ENCODE measurements at places on chromosomes 12 and 14. TPM values are rescaled to one million over a fixed set of nuclear protein-coding genes. Genes with fewer than 3 reads are reported as not detected.

Gene CCDC196
- total RNA-seq = not detected

- no peak for DNase-seq
Observed at GRCh38 chr14:60166142-60166541, 944 bp upstream of the DHRS7 start.

Gene KLRC3
- not detected for total RNA-seq

DNA sequence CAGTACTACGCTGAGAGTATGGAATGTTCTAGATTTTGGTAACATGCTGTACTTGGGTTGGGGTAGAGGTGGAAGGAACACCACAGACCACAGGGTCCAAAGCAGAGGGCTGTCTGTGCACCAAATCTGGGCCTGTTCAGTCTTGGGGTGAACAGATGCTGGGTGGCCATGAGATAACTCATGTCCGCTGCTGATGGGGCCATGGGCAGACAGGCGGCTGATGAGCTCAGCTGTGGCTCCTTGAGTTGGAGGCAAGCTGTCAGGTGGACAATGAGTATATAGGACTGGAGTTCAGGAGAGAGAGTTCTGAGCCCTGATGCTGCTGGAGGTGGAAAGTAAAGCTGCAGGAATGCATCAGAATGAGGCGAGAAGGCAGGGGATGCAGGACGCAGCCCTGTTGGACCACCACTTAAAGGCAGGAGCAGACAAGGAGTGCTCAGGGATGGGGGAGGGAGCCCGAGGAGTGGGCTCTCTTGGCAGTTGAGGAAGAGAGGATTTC is 6.2 kb downstream of the SMIM41 start:
- DNase-seq = peak; percentile 28

DNA sequence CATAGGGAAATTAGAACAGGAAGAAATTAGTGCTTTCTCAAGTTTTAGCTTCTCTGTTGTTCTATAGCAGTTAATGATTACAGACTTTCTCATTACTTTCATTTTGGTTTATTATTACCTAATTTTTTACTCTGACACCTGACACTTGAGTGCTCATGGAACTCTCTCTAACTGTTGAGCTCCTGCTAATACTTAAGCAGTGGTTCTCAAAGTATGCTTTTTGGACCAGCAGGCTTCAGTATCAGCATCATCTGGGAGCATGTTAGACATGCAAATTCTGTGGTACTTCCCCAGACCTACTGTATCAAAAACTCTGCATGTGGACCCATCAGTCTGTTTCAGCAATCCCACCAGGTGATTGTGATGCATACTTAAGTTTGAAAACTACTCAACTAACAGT is 235.3 kb downstream of the CCDC91 start:
- DNase-seq = no peak

DNA sequence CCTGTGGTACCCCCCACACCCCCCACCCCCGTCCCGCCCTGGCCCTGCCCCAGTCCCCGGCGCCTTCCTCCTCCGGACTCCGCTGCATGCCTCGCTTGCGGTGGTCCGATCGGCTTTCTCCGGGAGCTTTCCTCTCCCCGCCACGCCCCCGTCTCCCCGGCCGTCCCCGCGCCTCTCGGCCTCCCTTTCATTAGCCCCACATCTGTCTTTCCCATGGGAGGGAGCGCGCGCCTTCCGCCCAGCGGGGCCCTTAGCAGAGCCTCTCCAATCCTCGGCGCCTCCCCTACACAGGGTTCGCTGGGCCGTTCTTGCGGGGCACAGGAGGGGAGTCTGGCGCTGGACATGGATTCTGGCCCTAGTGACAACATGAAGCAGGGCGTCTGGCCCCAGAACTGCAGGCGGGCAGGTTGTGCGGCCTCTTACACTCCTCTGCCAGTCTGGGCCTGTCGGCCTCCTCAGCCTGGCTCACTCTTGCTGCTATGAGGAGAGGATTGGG is 1.5 kb upstream of the EFS start:
- DNase-seq = no peak

DNA sequence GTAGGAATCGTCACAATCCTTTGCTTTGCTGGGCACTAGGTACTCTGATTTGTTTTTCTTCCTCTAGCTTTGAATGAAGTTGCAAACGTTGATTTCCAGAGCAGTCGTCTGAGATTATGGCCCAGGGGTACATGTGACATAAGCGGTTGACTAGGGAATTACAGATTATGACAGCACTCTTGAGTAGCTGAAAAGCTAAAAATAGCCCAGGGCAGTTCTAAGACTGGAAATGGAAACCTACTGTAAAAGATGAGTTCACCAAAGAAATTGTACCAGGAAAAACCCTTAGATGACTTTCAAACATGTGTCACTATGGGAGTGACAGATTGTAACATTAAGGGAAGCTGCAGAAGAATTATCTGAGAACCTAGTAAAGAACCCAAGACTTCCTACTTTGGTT is 108.5 kb downstream of the ANO6 start:
- no peak for DNase-seq

GRCh38 chr14:65369560-65369959 is 43.0 kb upstream of the FUT8 start:
- no peak for DNase-seq

- no peak for DNase-seq
Observed at GRCh38 chr12:78096909-78097597, 266.4 kb downstream of the NAV3 start.

GRCh38 chr12:107431942-107432341 is 253.7 kb upstream of the PWP1 start:
- no peak for DNase-seq

DNA sequence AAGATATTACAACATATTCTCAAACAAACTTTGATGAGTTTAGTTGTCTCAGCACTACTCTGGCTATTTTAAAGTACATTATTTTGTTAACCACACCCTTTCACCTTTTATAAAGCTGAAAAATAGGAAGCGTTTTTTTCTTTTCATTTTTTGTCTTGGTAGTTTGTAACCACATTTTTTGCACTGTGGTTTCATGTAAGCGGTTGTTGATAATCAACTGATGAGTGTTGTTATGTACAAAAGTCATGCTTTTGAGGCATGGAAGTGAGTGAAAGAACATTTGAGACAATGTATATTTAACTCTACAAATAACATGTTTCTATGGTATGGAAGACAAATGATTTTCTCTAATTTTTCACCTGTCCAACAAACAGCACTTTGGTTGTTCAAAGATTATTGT is 52.1 kb upstream of the ATP2B1 start:
- no peak for DNase-seq

DNA sequence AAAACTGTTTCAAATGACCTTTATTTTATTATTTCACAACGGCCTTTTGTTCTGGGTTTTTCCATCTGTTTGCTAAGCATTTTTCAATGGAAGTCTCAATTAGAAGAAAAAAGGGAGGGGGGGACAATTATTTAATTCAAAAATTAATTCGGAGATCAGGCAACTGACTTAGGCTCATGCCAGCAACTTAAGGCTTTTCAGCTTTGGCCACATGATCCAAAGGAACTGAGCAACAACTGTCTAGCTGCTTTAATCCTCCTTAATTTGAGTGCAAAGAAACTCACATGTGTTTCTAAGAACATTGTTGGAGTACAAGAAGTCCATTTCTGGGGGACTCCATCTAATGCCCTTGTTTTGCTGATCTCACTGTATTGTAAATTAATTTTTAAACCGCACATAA is 188.0 kb downstream of the EXOC5 start:
- DNase-seq = no peak

Gene AKT1
- 152 TPM for total RNA-seq

- no peak for DNase-seq
Observed at GRCh38 chr14:60575008-60575407, 66.1 kb downstream of the SIX6 start.

- no peak for DNase-seq
Observed at GRCh38 chr14:32190673-32191072, 11.2 kb upstream of the RNU6-7 start.

Gene SPIC
- not detected for total RNA-seq

DNA sequence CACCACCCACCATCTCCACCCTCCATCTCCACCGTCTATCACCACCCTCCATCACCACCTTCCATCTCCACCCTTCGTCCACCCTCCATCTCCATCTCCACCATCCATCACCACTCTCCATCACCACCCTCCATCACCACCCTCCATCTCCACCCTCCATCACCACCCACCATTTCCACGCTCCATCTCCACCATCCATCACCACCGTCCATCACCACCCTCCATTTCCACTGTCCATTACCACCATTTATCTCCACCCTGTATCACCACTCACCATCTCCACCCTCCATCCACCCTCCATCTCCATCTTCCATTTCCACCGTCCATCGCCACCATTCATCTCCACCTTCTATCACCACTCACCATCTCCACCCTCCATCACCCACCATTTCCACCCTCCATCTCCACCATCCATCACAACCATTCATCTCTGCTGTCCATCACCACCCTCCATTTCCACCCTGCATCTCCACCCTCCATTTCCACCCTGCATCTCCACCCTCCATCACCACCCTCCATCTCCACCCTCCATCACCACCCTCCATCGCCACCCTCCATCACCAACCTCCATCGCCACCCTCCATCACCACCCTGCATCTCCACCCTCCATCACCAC is 6.1 kb upstream of the CEP170B start:
- DNase-seq = no peak

DNA sequence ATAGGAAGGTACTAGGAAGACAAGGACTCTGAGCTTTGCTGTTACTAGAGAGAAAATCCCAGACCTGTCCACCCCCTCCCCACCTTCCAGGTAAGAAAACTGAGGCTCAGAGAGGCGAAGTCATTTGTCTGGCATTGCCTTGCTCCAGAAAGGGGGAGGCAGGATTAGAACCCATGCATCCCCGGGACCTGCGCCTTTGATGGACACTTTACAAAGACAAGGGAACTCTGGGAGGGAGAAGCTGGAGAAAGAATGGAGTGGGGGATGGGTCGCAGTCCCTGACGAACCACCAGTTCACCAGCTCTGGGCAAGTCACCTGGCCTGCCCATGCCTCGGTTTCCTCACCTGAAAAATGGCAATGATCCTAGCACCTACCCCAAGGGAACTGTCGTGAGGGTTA is 10.8 kb downstream of the TRPV4 start:
- DNase-seq = no peak

Gene NCKAP5L
- total RNA-seq = 22.3 TPM

DNA sequence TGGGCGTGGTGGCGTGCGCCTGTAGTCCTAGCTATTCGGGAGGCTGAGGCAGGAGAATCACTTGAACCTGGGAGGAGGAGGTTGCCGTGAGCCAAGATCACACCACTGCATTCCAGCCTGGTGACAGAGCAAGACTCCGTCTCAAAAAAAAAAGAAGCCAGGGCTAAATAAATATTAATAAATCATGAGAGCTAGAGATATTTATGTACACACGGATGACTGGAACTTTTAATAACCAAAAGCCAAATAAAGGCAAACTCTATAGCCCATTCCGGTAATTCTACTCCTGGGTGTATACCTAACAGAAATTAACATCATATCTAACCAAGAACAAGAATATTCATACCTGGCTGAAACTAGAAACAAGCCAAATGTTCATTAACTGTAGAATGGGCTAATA is 7.7 kb upstream of the TRAFD1 start:
- no peak for DNase-seq

DNA sequence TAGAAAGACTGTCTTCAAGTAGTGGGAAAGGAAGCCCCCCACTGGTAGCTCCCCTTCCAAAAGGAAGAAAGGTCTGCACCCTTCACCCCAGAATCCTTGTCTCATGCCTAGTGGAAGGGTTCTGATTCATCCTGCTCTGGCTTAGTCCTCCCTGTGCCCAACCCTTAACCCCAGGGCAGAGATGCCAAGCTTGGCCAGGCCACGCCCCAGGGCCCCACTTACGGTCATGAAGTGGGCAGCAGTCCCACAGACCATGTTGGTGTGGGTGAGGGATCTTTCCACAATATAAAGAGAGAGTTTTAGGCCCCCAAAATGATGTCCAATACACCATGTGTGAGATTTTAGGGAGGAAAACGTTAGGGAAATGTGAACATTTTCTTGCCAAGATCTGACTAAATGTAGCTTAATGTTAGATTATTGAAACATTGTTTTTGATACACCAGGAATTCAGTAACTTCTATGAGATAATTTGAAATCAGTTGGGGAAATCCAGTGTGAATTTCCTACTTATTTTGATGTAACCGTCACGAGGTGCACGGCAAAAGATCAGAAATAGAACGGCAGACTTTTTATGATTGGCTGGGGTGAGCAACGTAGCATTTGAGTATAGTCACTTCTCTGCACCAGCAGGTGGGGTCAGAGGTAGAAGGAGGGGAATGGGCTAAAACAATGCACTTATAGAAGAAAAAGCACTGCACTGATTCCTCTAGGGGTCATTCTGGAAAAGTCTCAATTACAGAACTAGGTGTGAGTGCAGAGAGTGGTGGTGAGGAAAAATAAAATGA is 8.2 kb upstream of the SSPN start:
- peak; percentile 24 for DNase-seq

DNA sequence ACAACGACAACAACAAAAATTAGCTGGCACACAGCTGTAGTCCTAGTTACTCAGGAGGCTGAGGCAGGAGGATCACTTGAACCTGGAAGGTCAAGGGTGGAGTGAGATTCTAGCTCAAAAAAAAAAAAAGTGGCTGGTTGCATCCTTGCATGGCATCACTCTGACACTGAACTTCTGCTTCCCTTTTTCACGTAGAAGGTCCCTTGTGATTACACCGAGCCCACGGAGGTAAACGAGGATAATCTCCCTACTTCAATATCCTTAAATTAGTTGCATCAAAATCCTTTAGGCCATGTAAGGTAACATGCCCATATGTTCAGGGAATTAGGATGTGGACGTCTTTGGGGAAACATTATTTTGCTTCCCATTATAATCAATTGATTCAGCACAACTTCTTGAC is 4.0 kb upstream of the PPP4R4 start:
- DNase-seq = no peak

DNA sequence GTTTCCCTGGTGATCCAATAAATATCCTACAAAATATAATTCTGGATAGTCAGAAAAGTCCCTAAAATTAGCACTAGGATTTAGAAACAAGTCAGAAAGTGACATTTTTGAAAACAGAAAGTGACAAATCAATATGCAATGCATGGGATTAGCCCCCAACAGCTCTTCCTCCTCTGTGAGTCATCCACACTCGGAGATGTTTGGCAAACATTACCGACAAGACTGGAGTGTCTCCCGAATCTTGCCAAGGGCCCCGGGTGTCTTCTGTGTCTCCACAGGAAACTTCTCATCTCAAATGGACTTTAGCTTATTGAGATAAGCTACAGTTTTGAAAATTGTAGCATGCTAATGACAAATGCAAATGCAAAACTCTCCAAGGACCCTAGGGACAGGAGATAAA is 398.9 kb upstream of the CCDC196 start:
- no peak for DNase-seq

All from H7 (cell line).